ENCODE measurements at places on chromosomes 5 and 9. TPM values are rescaled to one million over a fixed set of nuclear protein-coding genes. Genes with fewer than 3 reads are reported as not detected.

GRCh38 chr5:38207343-38207742, 51.0 kb upstream of the EGFLAM start:
- H3K4me1 ChIP-seq = no peaks in the 10 kb centered on the region
- no peak for DNase-seq
- no peak overlapping the region for H3K4me3 ChIP-seq
- peaks cover 25% of the 10 kb centered on the region for H3K27me3 ChIP-seq
- no peak overlapping the region for H3K27ac ChIP-seq
- H3K36me3 ChIP-seq = no peaks in the 10 kb centered on the region

DNA sequence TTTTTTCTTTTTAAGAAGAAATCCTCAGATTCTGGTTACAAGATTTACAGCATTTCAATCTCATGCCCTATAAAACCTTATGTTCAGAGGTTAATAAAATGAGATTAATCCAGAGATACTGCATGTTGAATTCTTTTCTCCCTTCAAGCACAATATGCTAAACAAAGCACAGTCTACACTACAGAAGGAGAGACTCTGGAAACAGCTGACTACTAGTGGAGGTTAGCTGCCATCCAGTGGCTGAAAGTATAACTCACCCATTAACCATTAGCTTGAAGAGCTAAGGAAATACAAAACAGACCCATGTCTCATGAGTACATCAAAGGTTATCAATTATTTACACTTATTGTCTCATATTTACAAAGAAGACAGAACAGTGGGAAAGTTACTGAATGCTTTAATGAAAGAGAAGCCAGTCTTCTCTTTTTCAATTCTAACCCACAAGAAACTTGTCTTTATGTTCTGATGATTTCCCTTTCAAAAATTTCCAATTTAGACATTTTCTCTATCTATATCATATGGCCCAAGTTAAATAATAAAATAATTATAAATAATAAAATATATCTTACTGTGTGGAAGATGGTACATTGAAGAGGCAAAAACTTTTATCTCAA, 12.7 kb upstream of the DNAH5 start:
- no peaks in the 10 kb centered on the region for H3K4me1 ChIP-seq
- H3K4me3 ChIP-seq = no peak overlapping the region
- no peaks in the 10 kb centered on the region for H3K36me3 ChIP-seq
- DNase-seq = peak; percentile 42
- H3K27ac ChIP-seq = no peak overlapping the region

DNA sequence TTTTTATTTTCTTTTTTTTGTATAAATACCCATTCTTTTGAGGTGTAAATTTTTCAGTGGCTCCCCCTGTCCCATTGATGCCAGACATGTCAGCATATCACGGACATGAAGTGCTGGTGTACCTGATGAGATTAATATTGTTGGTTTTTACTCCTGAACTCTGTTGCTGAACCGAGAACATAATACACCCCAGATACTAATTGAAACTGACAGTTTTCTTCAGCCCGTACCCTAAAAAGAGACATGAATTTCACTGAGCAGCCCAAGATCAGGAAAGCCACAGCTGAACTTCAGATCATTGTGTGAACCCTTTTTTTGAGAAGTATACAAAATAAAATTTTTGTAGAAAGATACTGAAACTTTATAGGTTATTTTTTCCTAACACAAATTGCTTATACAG, 75.7 kb downstream of the PRDM9 start:
- H3K27me3 ChIP-seq = no peaks in the 10 kb centered on the region
- H3K27ac ChIP-seq = no peak overlapping the region
- no peaks in the 10 kb centered on the region for H3K4me1 ChIP-seq
- no peaks in the 10 kb centered on the region for H3K36me3 ChIP-seq
- no peak for DNase-seq
- no peak overlapping the region for H3K4me3 ChIP-seq

DNA sequence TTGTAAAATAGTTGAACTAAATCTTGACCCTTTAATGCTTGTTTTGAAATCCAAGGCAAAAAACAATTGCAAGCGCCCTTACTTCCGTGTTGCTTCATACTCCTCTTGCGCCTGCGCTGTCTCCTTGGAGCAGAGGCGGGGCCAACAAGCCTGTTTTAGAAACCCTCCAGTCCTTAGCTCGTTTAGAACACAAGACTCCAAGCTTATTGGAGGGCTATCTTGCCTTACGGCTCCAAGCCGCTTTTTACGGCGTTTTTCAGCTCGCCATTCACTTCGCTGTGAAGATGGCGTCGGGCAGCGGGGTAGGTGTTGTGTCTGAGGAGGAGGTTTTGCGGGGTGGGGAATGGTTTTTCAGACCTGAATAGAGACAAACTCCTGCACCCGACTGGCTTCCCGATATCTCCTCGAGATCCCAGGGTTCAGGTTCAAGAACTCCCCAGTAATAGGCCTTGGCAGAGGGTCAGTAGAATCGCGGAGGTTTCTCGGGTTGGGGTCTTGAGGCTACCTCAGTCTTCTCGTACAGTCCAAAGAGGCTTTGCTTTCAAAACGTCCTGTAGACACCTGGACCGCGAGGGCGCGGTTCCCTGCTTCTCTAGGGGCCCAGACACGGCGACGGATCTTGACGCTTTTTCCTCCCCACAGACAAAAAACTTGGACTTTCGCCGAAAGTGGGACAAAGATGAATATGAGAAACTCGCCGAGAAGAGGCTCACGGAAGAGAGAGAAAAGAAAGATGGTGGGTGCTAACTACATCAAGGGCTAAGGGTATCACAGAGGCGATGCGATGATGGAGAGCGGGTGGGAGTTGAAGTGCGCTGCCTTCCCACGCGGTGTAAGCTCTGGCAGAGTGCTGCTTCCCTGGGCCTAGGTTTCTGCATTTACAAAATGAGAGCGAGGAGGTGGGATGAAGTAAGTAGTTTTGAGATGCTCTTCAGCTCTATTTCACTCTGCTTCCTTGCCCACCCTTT, at the start of gene ZMAT2:
TSS of gene ZMAT2 (plus strand) at position 271 of the 968 bp plus-strand sequence. CDS start at position 285, 14 bp downstream.
- H3K36me3 ChIP-seq = peaks cover 59% of the 10 kb centered on the region
- H3K27ac ChIP-seq = peak within 1 kb of the TSS; percentile 87
- H3K4me3 ChIP-seq = peak within 1 kb of the TSS; percentile 97
- peaks cover 24% of the 10 kb centered on the region for H3K4me1 ChIP-seq

The TRIM36 gene
- not detected for total RNA-seq

DNA sequence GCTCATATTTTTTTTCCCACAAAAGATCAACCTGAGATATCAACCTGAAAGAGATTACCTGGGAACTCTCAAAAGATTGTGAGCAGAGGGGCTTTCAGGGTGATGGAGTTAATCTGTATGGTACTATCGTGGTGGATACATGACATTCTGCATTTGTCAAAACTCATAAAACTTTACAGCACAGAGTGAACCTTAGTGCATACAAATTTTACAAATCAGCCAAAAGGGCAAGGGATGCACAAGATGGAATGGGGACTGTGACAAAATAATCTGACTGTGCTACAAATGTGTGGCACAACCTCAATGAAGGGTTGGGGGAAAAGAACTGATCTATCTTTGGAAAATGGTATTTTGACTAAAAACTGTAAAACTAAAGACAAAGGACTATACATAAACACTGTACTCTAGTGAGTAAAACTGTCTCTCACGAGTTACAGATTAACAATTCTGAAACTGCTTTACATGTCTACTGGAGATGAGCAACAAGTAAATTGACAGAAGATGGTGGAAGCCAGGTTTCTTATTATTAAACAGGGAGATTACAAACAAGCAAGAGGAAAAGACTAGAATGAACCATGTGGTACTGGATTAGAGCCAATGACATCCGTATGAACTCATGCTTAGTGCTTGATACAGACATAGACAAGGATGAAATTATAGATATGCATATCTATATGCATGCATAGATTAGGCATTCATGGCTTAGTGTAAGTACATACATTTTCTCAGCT, 24.8 kb upstream of the RLN1 start:
- H3K27ac ChIP-seq = peak overlapping the region; percentile 35
- no peaks in the 10 kb centered on the region for H3K27me3 ChIP-seq
- DNase-seq = peak; percentile 22
- peaks cover 20% of the 10 kb centered on the region for H3K36me3 ChIP-seq
- peaks cover 25% of the 10 kb centered on the region for H3K4me1 ChIP-seq

DNA sequence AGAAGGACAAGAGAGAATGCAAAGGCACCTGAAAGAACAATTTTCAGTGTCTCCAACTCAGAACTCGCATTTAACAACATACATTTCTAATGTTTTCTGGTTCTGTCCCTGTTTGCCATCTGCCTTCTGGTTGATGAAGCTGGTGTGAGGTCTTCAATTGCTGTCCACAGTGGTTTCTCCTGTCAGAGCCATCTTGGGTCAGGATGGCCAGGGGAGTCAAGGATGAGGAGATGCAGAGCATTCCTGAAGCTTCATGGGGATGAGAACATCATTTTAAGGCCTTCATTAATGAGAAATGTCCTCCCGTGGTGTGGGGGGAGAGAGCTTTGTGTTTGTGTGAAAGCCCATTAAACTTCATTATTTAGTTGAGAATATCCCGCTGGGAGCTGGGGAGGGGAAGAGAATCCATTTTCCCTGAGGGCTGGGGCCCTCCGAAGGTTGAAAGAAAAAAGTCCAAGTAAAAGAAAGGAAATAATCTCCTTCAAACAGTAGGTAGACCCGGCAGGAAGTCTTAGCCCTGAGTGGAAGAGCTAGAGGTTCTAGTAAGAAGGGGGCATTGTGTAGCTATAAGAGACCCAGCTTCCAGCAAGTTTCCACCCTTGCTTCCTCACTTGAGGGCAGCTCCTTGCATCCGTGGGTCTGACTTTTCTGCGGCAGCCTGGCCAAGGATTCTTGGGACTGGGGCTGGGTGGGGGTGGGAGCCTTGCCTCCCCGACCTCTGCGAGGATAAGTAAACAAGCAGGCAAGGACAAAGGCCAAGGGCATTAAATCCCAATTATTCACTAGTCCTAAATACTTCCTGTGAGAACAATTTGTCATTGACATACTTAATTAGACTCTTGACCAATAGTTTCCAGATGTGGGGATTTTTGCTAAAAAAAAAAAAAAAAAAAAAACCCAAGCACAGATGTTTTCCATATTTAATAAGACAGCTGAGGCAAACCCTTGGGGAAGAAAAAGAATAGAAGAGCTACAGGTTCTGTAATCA, 119.2 kb downstream of the MSX2 start:
- H3K27me3 ChIP-seq = peaks cover 6% of the 10 kb centered on the region
- DNase-seq = no peak
- H3K27ac ChIP-seq = no peak overlapping the region
- no peak overlapping the region for H3K4me3 ChIP-seq
- H3K36me3 ChIP-seq = no peaks in the 10 kb centered on the region

DNA sequence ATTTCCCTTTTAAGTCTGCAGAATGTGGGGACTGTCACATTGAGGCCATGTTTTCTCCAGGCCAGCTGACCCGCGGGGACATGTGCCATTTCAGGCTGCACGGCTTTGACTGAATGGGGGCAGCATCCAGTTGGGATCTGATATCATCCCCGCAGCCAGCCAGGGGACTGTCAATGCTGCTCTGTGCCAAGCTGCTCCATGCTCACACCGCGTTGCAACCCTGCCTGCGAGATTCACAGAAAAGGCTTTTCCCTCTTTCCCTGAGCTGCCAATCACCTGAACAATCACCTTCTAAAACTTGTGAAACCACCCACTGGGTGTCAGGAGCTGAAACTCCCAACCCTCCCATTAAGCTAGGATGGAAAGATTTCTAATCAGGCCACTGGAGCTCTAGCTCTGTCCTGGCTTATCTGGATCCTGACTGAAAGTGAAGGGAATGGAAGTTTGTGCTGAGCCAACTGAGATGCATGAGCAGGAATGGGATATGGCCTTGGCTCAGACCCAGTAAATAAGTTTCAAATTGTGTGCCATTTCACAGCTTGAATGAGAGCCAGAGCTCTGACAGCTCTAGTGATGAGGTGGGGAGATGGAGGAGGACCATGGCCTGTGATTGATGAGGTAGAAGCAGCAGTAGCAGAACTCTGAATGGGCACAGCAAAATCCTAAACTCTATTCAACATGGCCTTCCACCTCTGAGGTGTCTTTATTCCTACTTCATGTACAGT, 34.5 kb upstream of the ZNF366 start:
- H3K27me3 ChIP-seq = peaks cover 17% of the 10 kb centered on the region
- H3K4me1 ChIP-seq = no peaks in the 10 kb centered on the region
- H3K36me3 ChIP-seq = no peaks in the 10 kb centered on the region
- H3K4me3 ChIP-seq = no peak overlapping the region

DNA sequence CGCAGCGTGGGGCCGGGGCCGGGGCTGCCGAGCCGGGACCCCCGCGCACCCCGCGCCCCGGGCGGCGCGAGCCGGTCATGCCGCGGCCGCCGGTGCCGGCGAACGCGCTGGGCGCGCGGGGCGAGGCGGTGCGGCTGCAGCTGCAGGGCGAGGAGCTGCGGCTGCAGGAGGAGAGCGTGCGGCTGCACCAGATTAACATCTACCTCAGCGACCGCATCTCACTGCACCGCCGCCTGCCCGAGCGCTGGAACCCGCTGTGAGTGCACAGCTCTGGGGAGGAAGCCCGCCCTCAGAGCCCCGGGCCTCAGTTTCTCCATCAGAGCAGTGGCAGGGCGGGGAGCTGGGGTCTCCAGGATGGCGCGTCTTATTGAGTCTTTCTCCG, 335 bp downstream of the GALNT12 start:
- no peak overlapping the region for H3K27ac ChIP-seq
- DNase-seq = peak; percentile 45
- peaks cover 43% of the 10 kb centered on the region for H3K4me1 ChIP-seq
- no peaks in the 10 kb centered on the region for H3K27me3 ChIP-seq

The ANKDD1B gene
- not detected for total RNA-seq

The ZDHHC11B gene
- total RNA-seq = not detected

- H3K4me3 ChIP-seq = no peak overlapping the region
- H3K27me3 ChIP-seq = no peaks in the 10 kb centered on the region
- DNase-seq = no peak
- H3K36me3 ChIP-seq = no peaks in the 10 kb centered on the region
Measured at GRCh38 chr9:123282362-123283047, 14.1 kb upstream of the STRBP start.

DNA sequence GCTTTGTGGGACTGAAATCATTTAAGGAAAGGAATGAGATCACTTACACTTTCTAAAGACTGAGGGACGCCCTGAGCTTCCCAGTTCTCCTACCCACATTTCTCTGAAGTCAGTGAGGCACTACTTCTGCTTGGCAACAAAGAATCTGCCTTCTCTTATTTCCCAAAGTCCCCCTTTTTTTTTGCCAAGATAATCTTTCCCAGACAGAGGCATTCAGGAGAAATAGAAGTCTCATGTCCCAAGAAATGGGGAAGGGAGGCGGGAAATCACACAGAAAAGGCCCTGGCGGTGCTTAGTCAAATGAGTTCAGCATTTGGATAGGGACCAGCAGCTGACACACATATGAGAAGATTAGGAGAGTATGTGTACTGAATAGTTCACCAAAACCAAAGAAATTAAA, 159.7 kb downstream of the MUSK start:
- H3K27me3 ChIP-seq = no peaks in the 10 kb centered on the region
- H3K36me3 ChIP-seq = no peaks in the 10 kb centered on the region
- no peak overlapping the region for H3K4me3 ChIP-seq
- no peaks in the 10 kb centered on the region for H3K4me1 ChIP-seq
- DNase-seq = no peak

DNA sequence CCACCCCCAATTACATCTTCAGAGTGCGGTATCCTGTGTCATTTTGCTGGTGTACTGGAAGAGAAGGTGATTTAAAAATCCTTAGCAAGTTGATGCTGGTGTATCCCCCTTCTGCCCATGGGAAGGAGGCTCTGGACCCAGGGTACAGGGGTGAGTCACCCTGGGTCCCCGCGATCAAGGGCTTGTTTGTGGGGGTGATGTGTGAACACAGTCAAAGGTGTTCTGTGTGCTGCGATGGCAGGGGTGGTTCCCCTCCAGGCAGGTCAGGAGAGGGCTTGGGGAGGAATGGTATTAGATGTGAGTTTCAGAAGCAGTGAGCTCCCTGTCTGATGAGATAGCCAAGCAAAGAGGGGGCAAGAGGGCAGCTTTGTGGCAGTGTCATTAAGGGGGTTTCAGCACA, 28.9 kb downstream of the OLFM1 start:
- no peak for DNase-seq
- no peaks in the 10 kb centered on the region for H3K4me1 ChIP-seq
- no peaks in the 10 kb centered on the region for H3K36me3 ChIP-seq
- H3K27ac ChIP-seq = peak overlapping the region; percentile 13

All from activated naive CD4-positive, alpha-beta T cell treated with anti-CD3 and anti-CD28 coated beads for 36 hours (primary cell).